Right lung (tissue), 10 donors: ENCODE measurements at places on chromosomes 7 and 10. TPM values are rescaled to one million over a fixed set of nuclear protein-coding genes. Genes with fewer than 3 reads are reported as not detected.

GRCh38 chr10:29857843-29858701 lies 201.3 kb downstream of the JCAD start:
- DNase-seq, result peak; percentile 50

- DNase-seq, result no peak
These were observed 77.2 kb upstream of the PLXNA4 start for GRCh38 chr7:132653366-132653930.

GRCh38 chr10:76017733-76018433 lies 586.5 kb downstream of the LRMDA start:
- peak; percentile 53 for DNase-seq

DNA sequence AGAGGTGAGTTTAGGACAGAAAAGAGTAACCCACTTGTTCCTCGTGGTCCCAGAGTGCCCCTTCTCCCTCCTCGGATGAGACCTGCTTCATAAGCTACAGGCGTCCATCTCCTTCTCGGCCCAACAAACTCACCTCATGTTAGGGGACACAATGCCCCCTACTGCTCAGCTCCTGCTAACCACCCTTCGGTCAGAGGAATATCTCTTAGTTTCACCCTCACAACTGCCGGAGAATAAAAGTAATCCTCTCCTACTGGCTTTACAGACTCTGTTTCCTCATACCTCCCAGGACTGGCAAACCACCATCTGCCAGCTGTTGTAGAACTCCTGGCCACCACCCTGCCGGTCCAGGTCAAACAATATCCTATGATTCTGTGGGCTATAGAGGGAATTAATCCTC lies 3.2 kb downstream of the AKR1B15 start:
- DNase-seq, result no peak

DNA sequence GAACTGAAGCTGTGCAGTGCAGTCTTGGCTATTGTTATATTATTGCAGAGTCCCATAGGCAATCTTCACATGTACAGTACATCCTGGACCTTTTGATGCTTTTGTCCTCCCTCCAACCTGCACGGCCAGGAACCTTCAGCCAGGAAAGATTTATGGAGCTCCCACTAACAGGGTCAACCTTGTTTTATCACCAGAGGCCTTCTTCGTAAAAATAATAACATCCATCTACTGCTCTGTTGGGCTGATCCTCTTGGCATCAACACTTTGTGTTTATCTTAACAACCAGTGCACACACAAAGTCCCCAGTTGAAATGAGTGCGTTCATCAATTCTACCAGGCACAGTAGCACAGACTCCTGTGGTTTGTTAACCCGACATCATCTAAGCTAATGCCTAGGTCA lies 72.4 kb downstream of the AGMO start:
- DNase-seq, result no peak

Gene CDK6
- 28.4 TPM for polyA plus RNA-seq

Gene TPST1
- 47.0 TPM for polyA plus RNA-seq
